ENCODE measurements at places on chromosomes 3 and 15.

DNA sequence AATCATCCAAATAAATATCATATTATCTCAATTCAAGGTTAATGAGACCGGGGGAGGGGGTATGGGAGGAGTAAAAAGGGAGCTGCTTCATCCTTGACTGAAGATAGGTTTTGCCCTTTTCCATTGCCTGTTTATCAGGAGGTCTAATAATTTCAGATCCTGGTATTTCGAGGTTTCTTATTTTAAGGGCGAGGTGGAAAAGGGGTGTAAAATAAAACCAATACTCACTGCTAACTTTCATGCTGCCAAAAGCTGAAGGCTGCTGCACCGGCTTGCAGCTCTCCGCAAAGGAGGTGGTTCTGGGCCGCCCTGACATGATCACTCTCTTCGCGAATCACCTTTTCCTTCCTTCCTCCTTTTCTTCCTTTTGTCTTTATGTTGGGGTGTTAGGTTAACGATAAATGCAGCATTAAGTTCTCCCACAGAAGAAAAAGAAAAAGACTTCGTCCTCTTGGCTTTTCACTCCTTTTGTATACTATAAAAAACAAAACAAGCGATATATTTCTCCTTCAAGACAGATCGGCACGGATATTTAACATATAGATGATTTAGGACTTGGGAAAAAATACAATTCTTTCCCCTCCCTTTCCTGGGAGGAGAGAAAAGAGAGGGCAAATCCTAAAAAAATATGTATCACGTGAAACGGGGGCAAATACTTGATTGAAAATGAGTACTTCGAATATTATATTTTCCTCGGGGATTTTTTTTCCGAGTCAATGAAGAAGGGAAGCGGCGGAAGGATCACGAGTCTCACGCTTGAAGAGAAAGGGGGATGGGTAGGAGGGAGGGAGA lies 932 bp downstream of the GSK3B start:
- DNase-seq: no peak

DNA sequence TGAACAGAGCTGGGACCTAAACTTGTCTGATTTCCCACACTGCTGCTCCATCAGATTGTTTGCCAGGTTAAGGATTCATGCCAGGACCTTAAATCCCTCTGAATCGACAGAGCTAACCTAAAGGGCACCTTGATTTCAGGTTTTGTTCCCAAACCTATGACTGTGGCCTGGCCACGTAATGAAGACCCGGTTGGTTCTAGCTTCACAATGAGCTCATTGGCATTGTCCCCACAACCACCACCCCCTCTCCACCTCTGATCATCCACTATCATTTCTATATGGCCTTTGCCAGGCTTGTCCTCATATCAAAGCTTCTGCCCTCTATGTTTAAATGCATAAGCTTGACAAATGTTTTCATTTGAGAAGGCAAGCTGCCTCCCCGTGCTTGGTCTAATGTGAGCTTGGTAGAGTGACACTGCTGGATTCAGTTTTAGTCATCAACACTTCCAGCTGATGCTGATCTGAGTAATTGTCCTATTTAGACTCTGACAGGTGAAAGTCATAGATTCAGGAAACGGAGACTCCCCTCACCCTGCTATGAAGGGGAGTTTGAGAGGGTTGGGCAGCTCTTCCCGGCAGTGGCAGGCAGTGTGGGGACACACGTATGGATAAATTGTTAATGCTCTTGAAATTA lies 407.1 kb upstream of the CFAP20DC start:
- no peak for DNase-seq

GRCh38 chr15:51322621-51323296 lies 15.6 kb downstream of the CYP19A1 start:
- DNase-seq: no peak

GRCh38 chr15:88450125-88450798 lies 16.9 kb downstream of the MRPL46 start:
- DNase-seq: peak; percentile 78

DNA sequence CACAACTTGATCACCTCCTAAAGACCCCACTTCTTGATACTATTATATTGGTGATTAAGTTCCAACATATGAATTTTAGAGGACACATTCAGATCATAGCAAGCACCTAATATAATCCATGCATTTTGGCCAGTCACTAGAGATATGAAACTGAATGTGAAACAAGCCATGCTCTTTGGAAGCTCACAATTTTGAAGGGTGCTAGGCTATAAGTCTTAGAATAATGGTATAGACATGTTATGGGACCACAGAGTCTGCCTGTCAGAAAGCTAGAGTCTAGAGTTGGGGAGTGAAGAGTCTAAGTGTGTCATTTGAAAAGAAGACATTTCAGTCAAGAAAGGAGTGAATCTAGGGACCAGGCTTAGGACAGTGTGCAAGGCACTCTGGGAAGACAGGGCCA lies 186.4 kb upstream of the SLC24A5 start:
- no peak for DNase-seq

DNA sequence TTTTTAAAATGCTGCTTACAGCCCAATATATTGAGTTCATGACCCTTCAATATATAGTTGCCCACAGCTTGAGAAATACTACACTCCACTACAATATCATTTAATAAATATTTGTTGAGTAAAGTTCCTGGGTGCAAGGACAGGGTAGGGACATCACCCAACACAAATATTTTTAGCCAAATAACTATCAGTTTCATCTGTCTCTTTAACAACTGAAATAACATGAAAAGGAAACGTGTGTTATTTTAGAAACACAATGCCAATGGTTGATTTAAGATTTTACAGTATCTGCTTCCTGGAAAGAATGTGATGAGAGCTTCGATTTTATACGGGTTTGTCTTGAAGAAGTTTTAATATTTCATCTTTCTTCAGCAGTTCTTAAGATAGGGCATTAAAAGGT lies 67.7 kb upstream of the CDV3 start:
- DNase-seq: no peak

DNA sequence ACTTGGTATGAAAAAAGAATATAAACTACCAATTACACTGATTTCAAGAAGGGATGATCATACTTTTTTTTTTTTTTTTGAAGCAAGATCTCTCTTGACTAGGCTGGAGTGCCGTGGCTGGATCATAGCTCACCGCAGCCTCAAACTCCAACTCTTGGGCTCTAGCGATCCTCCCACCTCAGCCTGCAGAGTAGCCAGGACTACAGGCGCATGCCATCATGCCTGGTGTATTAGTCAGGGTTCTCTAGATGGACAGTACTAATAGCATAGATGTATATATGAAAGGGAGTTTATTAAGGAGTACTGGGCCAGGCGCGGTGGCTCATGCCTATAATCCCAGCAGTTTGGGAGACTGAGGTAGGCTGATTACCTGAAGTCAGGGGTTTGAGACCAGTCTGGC lies 11.5 kb upstream of the SEC11A start:
- no peak for DNase-seq

DNA sequence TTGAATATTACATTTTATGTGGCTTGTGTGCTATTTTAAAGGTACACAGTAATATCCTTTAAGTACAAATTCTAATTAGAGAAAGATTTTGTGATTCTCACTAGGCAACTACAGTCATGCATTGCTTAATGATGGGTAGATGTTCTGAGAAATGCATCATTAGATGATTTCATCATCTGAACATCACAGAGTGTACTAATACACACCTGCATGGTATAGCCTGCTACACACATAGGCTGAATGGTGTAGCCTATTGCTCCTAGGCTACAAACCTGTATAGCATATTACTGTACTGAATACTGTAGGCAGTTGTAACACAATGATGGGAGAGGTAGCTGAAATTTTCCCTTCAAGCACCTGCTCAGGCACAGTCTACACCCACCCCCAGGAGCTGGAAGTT lies 217.4 kb upstream of the EOMES start:
- DNase-seq: no peak

Data from HuH-7 (cell line).